Stimulated activated CD8-positive, alpha-beta memory T cell treated with anti-CD3 and anti-CD28 coated beads, Interleukin-12 subunit alpha, Interleukin-12 subunit beta, amount 100 ng/mL, for 1 hour (primary cell): ENCODE measurements at places on chromosomes 5 and 9.

DNA sequence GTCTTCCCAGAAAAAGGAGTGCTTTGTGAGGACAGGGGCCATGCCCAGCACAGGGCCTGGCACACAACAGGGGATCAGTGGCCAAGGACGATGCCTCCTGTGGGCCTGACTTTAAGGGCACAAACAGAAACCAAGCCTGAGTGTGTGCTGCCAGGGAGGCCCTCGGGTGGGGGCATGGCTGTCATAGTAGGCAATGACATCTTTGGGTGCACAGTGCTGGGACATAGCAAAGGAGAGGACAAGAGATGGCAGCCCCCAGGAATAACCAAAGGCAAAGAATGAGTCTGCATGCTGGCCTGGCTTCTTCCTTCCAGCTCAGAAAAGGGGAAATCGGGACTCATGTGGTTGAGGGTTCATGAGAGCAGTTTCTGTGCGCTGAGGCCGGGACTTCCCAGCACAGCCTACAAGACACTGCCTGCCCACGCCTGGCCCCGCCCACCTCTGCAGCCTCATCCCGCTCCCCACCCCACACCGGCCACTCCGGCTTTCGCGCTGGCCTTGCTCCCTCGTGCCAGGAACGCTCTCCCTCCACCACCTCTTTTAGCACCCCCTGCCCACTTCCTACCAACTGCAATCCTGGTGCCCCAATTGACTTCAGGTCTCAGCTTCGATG lies 13.8 kb upstream of the LHX2 start:
- no peak for DNase-seq

DNA sequence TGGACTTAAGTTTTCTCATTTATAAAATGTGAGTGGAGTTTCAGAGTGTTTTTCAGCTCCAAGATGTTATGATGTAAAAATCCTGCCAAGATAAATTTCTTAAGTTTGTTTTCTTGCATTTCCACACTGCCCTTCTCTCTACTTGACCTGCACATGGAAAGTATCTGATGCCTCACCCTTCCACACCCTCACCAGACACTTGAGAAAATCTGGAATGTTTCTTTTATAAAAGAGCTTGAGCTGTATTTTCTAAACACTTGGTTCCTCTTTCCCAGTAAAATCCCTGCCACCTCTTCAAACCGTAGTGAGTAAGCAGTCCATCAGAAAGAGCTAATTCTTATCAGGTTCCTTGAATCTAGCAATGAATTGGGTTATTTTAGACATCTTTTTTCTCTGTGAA lies 42.9 kb downstream of the FOXD1 start:
- DNase-seq: no peak

DNA sequence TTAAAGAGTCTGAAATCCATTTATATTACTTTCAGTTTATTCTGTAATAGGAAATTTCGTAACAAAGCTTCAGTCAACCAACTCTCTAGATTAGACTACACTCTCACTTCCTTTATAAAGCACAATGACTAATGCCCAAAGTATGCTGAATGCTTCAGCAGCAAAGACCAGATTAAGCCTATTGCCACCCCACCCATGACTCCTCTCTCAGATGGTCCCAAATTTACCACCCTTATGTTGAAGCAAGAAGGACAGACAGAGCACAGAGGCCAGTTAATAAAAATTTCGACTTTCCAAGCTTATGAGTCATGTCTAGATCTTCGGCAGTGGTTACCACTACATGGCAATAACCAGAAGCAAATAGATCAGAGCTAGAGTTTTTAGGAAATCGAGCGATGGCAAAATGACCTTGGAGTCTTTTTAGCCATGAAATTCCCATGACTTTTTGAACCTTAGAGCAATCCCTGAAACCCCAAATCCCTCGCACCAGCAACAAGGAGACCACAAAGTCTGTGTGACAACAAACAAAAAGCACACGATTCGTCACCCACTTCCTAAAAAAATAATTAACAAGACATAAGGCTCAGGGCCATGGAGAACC lies 287.8 kb upstream of the RASA1 start:
- no peak for DNase-seq

DNA sequence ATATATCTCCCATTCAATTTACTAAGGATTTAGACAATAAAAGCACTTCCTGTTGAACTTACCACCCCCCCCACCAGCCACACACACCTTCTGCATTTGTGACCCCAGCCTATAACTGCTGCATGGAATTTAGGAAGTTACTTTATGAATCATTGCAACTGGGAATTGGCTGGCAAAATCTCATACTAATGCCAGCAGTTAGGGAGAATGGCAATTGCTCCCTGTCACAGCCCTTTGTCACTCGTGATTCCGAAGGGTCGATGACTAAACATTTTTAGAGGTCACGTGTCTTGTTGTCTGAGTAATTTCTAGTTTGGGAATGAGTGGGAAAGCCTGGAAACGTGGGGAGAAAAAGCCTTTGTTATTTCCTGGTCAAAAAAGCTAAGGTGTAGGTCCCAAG lies 46.6 kb upstream of the PCA3 start:
- DNase-seq: no peak

DNA sequence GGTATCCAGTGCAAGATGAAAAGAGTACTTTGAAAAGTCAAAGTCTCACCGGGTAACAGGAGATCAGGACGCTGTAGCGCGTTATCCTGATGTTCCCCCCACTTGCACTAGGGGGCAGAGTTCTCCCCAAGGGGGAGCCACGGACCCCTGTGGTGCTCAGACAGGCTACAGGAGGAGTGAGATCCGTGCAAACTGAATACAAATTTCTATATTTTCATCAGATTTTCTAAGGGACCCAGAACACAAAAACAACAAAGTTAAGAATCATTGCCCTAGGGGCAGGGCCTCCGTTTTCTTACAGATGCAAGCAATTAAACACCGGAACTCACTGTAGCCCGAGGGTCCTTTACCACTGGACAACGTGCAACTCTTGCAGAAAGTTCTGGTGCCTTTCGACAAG lies 2.0 kb downstream of the MYO10 start:
- DNase-seq: no peak

- DNase-seq: no peak
Observed at GRCh38 chr9:115524453-115525059, 406.6 kb upstream of the TNC start.

- no peak for DNase-seq
Observed at GRCh38 chr9:120524038-120524437, 55.9 kb downstream of the CDK5RAP2 start.

- DNase-seq: no peak
Observed at GRCh38 chr9:128150594-128151308, 1.5 kb downstream of the LCN2 start.

- DNase-seq: no peak
Observed at GRCh38 chr9:137157618-137158415, 12.0 kb downstream of the LRRC26 start.
